ENCODE measurements at places on chromosomes 2 and 18. TPM values are rescaled to one million over a fixed set of nuclear protein-coding genes. Genes with fewer than 3 reads are reported as not detected.

KCNG3 gene
- total RNA-seq, result 0.57 TPM

REG1A gene
- 0.53 TPM for total RNA-seq

SERPINB10 gene
- total RNA-seq, result 0.93 TPM

ID2 gene
- 1,089 TPM for total RNA-seq

C2orf78 gene
- not detected for total RNA-seq

CYP27C1 gene
- 0.56 TPM for total RNA-seq

SAG gene
- total RNA-seq, result 0.47 TPM

Measured in hepatocyte (in vitro differentiated cells).